Esophagus squamous epithelium (tissue), 5 donors: ENCODE measurements at places on chromosomes 7 and 10.

DNA sequence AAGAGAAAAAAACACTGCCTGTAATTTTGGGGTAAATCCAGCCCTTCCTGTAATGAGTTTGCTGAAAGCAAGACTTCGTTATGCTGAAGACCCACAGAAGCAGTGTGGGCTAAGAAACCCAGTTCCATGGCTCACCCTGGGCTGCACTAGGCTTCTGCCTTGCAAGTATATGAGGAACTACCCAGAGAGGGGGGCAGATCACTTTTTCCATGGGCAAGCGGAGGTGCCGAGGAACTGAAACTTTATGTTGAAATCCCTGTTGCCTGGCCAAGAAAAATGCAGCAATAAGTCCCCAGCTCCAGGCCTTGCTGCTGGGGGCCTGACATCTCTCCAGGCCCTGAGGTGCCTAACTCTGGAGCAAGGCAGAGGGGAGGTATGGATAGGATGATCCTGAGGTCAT lies 8.5 kb downstream of the RASSF4 start:
- DNase-seq = no peak

DNA sequence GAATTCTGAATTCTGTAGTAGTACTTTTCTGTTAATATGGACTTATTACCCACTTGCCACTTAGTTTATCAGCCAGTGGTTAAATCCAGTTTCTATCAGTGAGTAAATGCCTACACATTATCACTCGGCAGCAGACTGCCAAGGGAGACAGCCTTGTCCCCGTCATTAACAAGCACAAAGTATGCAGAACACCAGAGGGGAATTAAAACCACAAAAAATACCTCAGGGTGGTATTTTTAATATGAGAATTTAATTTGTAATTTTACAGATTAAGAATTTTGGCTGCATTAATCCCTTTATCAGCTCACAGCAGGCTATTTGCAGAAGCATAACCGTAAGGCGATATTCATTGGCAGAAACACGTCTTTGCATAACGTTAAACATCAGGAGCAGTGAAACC lies 150.0 kb upstream of the FZD1 start:
- no peak for DNase-seq

DNA sequence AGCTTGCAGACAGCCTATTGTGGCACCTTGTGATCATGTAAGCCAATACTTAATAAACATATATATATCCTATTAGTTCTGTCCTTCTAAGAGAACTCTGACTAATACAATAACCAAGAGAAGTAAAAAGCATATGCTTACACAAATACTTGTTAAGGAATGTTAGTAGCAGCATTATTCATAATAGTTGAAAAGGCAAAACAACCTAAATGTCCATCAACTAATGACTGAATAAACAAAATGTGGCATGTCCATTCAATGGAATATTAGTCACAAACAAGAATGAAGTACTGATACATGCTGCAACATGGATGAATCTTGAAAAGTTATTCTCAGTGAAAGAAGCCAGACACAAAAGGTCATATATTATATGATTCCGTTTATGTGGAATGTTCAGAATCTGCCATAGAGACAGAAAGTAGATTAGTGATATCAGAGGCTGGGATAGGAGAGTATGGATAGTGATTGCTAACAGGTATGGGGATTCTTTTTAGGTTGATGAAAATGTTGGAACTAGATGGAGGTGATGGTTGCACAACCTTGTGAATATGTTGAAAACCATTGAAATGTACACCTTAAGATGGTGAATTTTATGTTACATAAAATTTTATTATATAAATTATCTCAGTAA lies 112.5 kb upstream of the UNC5B start:
- no peak for DNase-seq

- no peak for DNase-seq
These were observed 59.0 kb downstream of the DNAJB9 start for GRCh38 chr7:108628678-108629077.

GRCh38 chr7:47191876-47192291 lies 390.0 kb downstream of the TNS3 start:
- no peak for DNase-seq

DNA sequence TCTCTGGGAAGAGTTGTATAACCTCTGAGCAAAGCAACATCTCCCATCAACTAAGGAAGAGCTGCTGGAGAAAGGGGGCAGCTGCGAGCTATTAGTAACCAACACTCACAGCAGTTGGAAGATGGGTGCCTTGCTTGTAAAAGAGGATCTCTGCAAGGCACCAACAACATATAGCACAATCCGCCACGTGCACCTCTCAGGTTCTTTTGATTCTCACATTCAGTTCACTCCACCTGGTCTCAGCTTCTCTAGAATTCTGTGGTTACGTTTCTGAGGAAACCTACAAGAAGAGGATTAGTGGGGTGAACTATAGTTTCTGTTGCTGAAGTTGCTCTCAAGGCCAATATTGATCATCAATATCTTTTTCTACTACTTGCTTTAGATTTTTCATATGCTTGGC lies 117.1 kb downstream of the RPS24 start:
- no peak for DNase-seq

DNA sequence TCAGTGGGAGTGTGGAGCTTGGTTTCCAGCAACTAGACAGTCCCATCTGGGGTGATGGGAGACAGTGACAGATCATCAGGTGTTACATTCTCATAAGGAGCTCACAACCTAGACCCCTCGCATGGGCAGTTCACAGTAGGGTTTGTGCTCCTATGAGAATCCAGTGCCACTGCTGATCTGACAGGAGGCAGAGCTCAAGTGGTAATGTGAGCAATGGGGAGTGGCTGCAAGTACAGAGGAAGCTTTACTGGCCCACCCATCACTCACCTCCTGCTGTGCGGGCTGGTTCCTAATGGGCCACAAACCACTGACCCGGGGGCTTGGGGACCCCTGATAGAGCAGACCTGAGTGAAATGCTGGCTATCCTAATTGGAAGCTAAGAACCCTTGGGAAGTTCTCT lies 242.8 kb downstream of the BAMBI start:
- DNase-seq = no peak
